ENCODE measurements at places on chromosomes 1 and 21.

GRCh38 chr21:42478504-42478903, 17.5 kb downstream of the RSPH1 start:
- DNase-seq, result no peak

- DNase-seq, result peak; percentile 79
These were observed 214.5 kb downstream of the KCNT2 start for GRCh38 chr1:196393742-196394141.

GRCh38 chr1:239221656-239222055, 164.7 kb upstream of the CHRM3 start:
- no peak for DNase-seq

- DNase-seq, result no peak
These were observed 58.1 kb downstream of the PRKACB start for GRCh38 chr1:84202126-84202525.

DNA sequence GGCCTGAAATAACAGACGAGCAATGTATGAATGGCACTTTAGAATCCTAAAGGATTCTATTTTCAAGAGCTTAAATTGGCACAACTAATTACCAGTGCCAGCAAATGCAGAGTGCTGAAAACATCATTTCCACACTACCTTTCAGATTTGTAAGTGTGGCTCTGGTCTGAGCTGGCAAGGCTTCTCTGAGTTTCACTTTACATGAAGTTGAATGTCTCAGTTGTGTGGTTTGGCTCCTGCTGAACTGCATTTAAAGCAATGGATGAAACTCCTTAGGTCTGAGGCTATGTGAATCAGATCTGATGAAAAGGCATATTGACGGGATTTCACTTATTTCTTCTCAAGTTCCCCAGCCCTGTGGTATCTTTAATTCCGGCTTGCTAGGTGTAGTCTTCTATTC, 114.8 kb upstream of the PTGFR start:
- peak; percentile 11 for DNase-seq

DNA sequence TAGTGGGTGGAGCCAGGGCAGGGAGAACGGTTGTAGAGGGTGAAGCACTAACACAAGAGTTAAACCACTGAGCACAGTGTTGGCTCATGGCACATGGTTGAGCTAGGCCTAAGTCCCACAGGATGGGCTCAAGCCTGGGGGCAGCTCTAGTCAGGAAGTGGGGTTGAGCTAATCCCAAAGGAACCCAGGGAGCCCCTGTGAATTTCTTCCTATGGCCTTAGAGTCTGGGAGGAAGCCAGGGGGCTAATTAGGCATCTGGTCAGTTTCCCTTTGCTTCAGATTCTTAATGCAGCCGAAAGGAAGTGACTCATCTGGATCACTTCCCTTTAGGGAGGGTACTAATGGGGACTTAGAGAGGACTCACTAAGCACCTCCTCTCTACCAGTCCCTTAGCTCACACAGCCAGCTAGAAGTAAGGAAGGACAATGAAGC, 10.1 kb downstream of the CFAP45 start:
- peak; percentile 88 for DNase-seq

DNA sequence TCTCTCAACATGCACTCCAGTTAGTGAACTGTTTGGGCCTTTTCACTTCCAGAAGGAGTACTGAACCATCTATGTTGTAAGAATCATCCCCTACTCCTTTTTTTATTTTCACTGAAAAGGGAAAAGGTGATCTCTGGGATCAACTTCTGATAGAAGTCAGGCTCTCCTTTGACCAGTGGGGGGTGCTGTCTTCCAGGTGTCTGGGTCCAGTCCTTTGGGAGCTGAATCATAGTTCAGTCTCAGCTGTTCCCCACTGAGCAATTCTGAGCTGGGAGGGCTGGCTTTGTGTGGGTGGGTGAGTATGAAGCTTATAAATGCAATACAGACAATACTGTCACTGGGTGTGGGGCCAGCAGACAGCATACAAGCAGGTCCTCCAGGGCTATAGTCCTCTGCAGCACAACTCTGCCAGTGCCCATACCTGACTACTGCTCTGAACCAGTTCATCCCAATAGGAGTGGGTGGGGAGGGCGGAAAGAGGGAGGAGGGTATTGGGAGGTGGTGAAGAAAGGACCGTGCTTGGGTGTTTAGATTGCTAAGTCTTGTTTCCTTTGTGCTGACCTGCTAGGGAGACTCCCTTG, 12.5 kb upstream of the SARS1 start:
- peak; percentile 86 for DNase-seq

DNA sequence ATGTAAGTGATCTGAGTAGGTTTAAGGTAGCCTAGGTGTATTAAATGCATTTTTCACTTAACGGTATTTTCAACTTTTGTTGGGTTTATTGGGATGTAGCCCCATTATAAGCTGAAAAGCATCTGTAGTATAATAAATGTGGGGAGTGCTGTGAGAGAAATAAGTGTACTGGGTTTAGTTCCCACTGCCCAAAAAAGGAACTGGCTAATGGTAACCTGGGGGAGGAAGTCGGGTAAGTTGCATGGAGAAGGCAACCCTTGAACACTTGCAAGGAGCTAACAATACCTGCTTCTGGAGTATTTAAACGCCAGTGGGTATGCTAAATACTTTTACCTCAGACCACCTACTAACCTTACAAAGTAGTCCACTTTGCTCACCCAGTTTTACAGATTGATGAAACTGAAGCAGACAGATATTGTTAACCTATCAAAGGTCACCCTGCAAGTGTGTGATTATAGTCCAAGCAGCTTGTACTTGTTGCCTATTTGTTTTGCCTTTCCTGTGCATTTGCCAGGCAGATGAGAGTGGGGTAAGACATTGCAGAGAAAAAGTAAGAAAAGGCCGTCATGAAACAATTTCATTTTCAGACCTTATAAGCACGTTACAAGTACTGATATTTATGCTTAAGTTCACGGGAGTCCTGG, 7.6 kb upstream of the SHISA4 start:
- no peak for DNase-seq

- no peak for DNase-seq
These were observed 95.9 kb upstream of the SGIP1 start for GRCh38 chr1:66438062-66438461.

GRCh38 chr1:111876631-111877030, 112.8 kb downstream of the KCND3 start:
- no peak for DNase-seq

- no peak for DNase-seq
These were observed 35.2 kb upstream of the PLA2G4A start for GRCh38 chr1:186793582-186793927.

DNA sequence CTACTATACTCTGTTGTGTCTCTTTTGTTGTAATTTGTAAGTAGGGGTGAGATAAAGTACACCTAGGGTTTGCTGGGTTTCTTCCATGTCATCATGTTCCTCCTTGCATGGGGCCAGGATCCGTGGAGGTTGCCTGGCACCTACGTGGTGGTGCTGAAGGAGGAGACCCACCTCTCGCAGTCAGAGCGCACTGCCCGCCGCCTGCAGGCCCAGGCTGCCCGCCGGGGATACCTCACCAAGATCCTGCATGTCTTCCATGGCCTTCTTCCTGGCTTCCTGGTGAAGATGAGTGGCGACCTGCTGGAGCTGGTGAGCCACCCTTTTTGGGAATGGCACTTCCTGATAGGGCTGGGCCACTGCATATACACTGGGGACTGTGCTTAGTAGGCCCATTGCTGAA, 4.4 kb downstream of the PCSK9 start:
- no peak for DNase-seq

GRCh38 chr1:161260376-161261260, 2.1 kb downstream of the PCP4L1 start:
- no peak for DNase-seq

- DNase-seq, result peak; percentile 44
These were observed 31.1 kb downstream of the DLGAP3 start for GRCh38 chr1:34898330-34898761.

DNA sequence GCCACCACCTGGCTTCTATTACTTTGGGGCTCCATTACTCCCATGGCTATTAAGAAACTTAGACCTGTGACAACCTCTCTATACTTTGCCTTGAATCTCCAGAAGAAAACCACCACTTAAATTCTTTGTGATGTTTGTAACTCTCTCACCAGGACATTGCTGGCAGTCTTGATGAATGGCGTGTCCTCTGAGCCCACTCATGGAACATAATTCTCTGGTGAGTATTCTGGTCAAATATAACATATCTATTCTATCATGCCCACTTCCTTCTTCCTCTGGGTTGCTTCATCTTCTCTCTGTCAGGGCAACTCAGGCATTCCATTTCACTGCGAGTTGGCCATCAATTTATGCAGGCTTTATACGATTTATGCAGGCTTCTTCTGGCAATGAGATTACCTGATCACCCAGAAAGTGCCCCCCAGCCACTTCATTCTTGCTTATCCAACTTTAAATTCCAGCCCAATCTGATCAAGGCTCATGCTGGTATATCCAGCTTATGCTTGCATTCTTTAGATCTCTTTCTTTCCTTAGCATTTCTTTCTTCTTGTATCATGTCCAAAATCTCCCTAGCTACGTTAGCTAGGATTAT, 112.0 kb upstream of the CHRM3 start:
- no peak for DNase-seq

- DNase-seq, result peak; percentile 81
These were observed 44.9 kb upstream of the COL6A2 start for GRCh38 chr21:46052703-46053651.

GRCh38 chr1:63327417-63328054, 5.2 kb downstream of the FOXD3 start:
- peak; percentile 74 for DNase-seq

DNA sequence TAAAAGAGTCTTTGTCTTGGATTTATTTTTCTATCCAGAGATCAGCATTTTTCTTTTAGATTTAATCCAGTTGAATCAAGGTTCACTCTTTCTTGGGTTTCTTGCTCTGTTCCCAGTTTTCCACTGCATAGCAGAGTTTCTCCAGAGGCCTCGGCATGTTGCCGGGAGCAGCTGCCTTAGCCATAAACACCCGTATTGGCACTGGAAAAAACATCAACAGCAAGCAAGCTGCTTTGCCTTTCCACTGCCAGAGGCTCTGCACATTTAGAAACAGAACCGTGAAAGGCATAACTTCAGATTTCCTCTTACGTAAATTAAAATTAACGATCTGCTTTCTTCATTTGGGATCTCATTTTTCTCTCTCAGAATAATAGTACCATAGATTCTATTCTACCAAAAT, 181.8 kb upstream of the L1TD1 start:
- no peak for DNase-seq

DNA sequence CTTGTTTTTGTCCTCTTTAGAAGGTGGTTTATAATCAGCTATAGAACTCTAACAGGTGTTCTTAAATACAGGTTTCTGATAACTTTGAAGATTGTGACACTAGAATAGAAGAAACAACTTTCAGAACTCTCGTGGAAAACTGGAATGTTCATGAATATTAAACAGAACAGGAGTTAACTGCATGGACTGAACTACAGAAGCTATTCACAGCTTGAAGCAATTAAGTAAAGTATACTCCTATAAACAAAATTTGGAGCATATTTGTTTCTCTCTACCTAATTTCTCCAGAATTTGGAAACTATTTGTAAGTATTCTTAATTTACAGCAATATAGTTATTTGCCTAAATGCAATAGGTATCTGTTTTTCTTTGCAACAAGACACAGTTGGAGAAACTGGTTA, 824.8 kb downstream of the ADGRL2 start:
- DNase-seq, result no peak

- no peak for DNase-seq
These were observed 10.8 kb downstream of the SCNN1D start for GRCh38 chr1:1291023-1291528.

GRCh38 chr1:241271427-241271826, 85.6 kb downstream of the RGS7 start:
- DNase-seq, result no peak

DNA sequence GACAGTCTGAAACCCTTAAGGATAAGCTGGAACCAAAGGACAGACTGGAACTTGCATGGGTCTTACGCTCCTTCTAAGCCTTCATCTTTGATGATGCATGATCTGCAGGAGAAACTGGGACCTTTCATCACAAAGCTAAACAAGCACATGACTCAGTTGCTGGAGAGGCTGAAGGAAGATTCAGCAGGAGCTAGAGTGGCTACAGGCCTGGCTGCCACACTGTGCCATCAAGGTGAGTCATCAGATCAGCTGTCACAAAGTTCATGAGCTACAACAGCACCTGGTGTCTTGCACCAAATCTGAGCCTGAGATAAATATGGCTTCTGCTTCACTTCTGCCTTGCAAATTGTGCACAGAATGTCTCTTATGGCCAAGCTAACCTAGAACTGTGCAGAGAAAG, 95.5 kb upstream of the MARK1 start:
- DNase-seq, result no peak

- no peak for DNase-seq
These were observed 49.8 kb upstream of the MTF2 start for GRCh38 chr1:93029317-93029716.

DNA sequence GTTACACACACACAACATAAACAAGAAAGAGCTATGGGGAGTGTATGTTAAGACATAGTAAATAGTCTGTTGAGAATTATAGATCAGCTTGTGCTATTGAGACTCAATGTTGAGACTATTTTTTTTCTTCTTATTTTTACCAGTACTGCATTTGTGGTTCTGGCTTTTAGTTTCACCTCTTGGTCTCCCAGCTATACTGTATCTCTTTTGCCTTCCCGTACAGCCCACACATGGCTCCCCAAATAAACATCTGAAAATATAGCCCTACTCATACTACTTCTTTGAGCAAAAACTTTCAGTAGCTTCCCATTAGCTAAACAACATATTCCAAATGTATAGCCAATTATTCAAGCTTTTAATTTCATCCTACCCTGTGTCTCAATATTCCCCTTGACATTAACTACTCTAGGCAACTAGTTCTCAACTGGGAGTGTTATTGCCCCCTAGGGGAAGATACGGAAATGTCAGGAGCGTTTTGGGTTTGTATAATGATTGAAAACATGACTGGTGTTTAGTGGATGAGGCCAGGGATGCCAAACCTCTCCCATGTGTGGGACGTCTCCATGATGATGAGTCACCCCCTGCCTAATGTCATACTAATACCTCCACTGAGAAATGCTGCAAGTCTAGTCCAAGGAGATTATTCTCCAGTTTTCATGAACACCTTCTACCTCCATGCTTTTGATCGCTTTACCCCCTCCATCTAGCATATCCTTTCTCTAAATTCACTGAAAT, 6.8 kb downstream of the RPE65 start:
- DNase-seq, result peak; percentile 64

DNA sequence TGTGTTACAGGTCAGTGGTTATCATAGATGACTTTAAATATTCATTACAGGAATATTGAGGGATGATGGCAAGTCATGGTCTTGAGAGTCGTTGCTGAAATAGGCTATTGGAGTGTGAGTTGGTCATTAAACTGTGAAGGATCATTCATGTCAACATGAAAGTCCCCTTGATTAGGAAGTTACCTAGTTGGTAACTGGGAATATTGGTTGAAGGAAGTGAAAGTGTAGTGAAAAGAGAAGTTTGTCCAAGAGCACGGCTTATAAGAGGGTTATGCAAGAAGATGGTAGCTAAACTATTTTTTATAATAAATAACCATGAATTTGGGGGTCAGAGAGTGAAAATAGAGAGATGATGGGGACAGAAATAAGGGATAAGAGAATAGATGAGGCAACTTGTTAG, 16.9 kb downstream of the CRB1 start:
- DNase-seq, result no peak

All from fibroblast of pulmonary artery (primary cell).